ENCODE measurements at places on chromosomes 5 and 9.

GRCh38 chr5:144042156-144042555, 128.3 kb downstream of the YIPF5 start:
- DNase-seq: no peak

DNA sequence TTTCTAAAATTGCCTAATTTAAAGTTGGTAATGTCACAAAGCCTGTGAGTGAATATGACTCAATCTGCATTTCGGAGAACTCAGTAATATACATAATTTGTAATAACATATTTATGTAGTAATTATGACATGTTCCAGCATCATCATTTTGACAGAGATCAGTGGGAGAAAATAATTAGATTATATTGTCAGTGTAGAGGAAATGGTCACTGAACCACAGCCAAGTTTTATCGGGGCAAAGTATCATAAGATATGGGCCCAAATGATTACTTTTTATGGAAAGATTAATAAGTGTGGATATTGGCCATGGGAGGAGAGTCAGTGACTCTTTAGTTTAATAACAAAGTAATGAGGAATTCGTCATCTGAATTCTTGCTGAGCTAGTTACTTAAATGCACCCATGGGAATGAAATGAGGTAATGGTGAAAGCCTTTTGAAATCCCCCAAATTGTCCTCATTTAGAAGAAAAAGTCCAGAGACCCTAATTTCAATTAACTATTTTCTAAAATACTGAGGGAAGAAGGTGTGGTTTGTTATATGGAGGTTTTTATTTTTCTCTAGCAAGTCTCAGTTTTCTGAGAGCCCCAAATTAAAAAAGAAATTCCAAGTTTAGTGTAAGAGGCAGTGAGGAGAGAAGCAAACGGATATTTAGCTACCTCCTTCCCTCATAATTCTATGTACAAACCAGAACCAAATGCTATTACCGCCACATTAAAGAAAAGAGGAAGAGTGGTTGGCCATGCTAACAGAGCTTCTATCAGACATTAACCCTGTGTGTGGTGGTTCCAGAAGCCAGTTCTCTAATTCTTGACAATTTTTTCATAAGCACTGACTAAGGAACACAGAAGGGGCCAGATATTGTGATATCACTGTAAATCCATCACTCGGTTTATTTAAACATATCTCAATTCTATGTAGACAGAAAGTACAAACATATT, 37.7 kb upstream of the MRPS30 start:
- no peak for DNase-seq

DNA sequence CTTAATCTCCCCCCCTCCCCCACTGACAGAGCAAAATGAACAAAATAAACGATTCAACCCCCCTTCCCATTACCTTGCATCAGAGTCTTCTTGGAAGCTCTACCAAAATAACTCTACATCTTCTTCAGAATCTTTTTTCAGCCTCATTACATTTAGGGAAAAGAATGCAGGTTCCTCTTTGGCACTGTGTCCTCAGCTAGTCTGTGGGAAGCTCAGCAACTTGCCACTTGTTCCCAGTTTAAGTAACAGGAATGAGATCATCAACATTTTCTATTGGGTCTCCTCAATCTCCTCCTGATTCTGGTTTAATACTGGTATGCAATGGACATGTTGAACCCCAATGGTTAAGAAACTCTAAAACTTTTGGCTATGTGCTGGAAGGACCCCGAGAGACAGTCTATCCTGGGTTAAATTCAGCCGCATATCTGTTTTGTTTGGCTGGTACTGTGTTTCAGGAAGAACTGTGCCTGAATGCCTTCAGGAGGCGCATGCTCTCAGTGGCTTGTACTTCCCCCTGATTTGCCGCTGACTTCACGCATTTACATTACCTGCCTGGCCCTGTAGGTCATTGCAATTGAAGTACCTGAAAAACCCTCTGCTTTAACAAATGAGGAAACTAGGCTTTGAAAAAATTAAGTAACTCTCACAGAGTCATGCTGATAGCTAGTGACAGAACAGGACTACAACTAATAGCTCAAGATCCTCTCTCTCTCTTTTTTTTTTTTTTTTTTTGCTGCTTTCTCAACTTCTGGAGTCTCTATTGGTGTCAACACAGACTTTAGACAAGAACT, 78.1 kb upstream of the HMHB1 start:
- DNase-seq: no peak

DNA sequence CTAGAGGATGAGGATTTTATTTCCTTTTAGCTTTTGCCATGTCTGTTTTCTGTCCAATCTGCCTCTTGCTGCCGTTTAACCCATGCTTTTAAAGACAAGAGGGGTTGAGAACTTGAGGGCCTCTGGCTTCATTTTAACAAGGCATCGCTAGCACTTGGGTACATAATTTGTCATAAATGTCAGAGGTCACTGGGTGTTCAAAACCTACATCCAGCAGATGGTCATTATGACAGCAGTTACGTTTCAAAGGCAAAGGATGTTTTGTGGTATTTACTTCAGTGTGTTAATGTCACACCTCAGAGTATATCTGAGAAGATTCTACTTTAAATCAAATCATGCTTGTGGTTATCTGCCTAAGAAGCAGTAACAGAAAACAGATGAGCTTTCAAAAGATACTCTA, 918.3 kb downstream of the NR2F1-AS1 start:
- DNase-seq: no peak

DNA sequence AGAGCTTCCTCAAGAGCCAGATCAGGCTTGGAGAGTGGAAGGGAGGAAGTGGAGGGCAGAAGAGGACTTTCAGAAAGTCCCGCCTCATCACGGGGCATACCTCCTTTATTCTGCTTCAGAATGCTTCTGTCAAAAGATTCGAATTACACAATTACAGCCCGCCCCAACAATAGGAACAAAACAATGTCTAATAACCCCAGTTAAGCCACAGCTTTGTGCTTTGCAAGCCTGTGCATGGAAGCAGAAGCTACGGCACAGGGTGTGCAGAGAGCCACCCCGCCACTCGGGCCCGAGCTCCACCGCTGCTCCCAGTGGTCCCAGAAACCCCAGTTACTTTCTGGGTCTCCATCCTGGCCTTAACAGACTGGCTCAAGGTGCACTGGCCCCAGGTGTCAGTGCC, 23.5 kb downstream of the HNRNPH1 start:
- DNase-seq: no peak

DNA sequence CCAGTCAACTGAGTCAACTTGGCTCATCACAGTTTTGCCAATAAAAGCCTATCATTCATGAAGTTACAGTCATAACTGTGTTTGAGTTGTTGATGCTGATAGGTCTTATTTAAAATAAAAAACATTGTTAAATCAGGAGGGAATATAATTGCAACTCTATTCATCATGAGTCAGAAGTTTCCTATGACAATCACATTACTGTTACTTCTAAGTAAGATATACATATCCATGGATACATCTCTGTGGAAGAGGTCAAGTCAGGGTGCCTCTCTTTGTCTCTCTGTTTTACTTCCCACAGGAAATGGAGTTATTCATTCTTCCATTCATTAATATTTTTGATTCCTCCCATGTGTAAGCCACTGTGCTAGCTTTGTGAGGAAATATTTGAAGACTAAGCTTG, 2015.4 kb upstream of the WWC1 start:
- DNase-seq: no peak

- DNase-seq: no peak
Observed at GRCh38 chr9:134267881-134268724, 58.2 kb upstream of the RXRA start.

DNA sequence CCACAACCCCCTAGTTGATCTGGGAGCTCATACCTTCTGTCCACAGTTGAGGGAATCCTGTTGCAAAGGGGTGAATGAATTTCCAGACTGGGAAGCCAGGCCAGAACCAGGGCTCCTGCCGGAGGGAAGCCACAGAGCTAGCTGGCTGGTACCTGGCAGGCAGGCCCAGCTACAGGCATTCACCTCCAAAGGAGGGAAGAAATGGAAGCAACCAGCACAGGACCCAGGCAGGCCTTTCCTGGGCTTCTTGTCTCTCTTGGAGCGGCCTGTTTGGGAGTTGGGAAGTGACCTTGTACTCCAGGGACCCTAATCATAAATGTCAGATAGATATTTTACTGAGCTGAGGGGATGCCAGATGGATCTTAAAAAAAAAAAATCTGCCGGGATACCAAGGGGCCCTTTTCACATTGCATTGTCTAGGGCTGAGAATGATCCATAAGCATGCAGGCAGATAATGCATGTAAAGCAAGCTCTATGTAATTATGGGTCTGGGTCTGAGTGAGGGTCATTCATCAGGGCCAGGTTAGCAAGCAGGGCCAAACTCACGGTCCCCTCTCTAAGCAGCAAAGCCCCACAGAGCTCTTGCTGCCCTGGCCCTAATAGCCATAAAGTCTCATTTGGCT, 8.4 kb downstream of the NR2F1 start:
- no peak for DNase-seq

DNA sequence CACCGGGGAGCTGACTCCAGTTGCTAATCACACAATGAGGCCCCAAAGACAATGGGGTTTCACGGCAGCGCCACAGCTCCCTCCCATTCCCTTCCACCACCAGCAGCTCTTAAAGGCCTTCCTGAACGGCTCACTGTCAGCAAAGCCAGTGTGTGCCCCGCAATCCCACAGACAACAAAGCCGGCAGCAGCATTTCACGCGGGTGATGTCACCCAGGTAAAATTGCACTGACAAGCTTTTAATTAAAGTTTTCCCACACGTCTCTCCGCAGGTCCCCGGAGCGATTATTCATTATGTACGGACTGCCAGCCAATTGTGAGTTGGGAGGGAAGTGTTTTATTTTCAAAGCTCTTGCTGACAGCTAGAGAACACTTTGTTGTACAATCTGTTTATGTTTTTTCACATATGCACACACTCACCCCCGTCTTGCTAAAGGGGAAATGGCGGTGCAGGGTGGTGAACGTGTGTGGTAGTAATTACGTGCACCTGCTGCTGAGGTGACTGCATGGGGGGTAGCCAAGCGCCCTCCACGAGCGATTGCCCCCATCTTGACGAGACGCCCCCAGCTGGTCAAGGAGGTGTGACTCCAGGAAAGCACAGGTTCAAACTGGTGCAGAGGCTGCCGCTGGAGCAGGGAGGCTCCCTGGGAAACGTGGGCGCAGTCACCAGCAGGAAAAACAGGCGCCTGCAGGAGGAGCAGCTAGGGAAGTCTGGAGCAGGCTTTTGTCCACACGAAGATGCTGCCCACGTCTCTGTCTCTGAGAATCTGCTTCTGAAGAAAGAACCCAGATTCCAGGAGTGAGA, 65.0 kb downstream of the IRX2 start:
- no peak for DNase-seq

DNA sequence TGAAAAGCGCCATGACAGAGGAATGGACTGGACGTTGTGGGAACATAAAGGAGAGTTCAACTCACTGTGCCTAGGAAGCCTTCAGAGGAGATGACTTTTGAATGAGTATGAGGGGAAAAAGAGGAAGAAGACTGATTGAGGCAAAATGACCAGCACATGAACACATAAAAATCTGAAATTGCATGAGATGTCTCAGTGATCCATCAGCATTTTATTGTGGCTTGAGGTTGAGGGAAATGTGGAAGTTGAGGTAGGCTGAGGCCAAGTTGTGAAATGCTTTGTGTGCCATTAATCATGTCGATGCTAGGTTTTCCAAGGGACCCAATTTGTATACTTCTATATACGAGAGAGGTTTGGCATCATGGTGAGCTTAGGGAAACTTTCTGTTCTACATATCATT, 140.9 kb upstream of the TLX3 start:
- no peak for DNase-seq

GRCh38 chr9:25224309-25224708, 453.9 kb downstream of the TUSC1 start:
- DNase-seq: no peak

GRCh38 chr9:77505232-77505631, 142.9 kb downstream of the GNA14 start:
- DNase-seq: no peak

DNA sequence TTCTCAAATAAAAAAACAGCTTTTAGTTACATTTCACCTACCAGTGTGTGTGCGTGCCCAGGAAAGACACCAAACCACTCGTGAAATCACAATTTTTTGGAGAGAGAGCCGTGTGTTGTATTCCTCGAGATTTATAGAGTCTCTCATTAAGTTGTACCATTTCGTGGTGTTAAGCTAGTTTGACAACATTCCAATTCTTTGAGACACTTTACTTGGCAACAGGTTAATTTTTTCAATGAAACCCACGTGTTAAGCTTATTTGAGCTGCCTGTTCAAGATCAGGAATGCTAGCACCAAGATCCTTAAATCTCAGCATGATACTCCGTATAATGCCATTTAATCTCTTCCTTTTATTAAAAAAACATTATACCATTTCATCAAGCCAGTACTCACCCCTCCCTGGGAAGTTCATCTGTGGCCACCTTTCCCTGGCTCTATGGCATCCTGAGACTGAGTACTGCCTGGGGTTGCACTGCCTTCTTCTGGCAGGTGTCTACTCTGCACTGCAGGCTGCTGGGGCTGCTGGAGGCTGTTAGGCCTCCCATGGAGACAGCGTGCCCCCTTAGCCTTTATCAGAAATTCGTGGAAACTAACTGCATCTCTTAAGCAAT, 143.7 kb downstream of the ARHGAP26 start:
- DNase-seq: no peak

GRCh38 chr9:88302579-88303324, 85.5 kb upstream of the SPIN1 start:
- no peak for DNase-seq

- no peak for DNase-seq
Observed at GRCh38 chr5:113598926-113599325, 85.4 kb downstream of the YTHDC2 start.

DNA sequence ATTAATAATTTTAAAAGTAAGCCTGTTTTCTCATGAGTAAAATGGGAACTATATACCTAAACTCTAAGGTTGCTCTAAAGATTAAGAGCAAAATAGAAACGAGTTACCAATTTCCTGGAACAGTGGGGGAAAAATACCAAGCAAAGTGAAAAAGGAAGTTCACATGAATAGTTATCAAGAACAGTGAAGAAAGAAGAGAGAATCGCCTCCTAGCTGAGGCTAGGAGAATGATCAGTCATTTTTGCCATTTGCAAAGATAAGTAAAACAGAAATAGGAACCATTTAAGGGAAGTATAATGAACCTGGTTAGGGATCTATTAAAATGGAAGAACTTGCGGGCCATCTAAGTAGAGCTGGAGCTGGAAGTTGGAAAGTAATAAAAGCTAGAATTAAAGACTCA, 50.7 kb downstream of the P4HA2 start:
- DNase-seq: no peak

GRCh38 chr5:54821445-54822323, 163.7 kb downstream of the ESM1 start:
- DNase-seq: no peak

- no peak for DNase-seq
Observed at GRCh38 chr5:39947657-39948056, 522.9 kb upstream of the DAB2 start.

DNA sequence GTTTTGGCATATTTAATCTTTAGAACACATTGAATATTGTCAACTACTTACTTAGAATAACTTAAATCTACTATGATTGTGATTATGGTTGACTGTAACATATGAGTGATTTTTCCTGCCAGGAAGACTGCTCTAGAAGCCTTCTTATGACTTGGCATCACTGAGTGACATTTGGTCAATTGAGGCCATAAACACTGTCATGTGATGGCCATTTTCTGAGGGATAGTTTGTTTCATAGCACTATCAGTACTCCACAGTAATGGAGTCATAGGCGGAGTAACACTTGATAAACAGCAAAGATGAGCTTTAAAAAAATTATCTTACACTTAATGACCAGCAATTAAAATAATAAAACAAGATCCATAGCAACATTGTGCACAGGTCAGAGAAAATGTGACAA, 31.0 kb downstream of the C9orf40 start:
- no peak for DNase-seq
